GDM1 (cell line): ENCODE measurements at places on chromosomes 2 and 18.

GRCh38 chr18:64180617-64181016 lies 31.7 kb upstream of the LINC00305 start:
- no peak for DNase-seq

DNA sequence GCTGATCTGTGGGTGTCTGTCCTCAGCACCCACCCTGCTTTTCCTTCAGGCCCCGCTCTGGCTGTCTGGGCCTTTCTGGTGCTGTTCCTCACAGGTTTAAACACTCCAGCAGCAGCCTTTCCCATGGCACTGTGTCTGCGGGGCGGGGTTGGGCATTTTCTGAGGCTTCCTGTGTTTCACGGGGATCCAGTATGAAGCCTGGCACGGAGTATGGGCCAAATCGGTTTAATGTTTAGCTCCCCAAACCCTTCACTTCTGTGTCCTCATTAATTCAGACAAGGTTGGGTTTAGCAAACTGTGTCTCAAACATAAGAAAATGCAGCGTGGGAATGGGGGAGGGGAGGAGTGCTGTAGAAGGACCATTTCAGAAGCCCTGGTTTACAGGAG lies 44.9 kb downstream of the HPCAL1 start:
- no peak for DNase-seq

DNA sequence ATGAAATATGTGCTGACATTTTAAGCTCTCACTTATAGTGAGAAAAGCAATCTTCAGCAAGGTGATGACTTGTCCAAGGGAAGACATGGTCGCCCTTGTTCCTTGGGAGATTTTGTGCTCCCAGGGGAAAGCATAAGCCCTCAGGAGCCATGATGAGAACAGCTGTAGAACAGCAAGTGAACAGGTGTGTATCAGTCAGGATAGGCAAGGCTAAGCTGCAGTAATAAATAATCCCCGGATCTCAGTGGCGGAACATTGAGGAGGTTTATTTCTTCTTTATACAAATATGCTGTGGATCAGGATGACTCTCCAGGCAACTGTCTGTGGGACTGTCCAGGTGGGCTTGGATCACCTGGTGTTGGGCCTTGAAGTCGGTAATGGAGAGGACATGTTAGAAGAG lies 103.1 kb downstream of the MSH2 start:
- no peak for DNase-seq

DNA sequence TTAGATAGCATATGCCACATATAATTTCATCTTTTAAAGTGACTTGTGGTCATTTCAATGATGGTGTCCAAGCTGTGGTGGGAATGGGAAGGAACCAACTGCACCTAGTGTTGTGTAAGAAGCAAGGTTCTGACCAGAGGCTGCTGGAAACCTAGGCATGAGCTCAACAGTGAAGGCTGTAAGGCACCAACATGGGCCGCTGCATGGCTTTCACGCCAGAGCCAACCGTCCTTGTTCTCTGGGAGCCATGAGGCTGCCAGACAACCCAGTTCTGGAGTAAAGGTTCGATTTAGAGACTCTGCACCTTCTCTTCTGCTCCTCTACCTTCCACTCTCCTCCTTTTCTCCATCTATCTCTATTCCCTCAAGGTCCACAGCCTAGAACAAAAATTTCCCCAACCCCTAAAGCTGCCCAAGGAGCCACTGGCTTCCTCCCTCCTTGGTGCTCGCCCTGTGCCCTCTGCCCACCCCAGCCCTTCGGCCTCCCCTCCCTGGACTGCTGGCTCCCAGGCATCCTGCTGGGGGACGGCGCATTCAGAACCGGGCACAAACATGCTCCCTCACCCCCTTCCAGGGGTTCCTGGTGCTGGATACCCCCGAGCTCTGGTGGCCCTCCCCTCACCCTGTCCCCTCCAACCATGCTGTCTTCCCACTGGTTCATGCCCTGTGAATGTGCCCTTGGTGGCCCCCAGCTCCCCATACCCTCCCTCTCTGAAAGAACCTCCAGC lies 305.1 kb downstream of the CELF4 start:
- no peak for DNase-seq

DNA sequence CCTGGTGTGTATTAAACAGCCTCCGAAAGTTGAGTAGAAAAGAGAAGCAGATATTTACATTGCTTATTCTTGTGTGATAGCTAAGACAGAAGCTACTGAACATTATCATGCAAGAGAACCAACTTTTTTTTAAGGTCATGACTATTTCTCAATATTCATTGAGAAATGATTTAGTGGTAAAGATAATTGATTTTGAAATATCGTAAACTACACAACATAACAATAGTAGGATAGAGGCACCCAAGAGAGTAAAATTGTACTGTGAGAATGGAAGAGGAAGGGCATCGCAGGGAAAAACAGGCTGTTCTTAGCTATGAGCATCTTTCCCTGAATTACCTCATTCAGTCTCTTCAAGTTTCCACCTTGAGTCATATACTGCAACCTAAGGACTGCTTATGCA lies 25.2 kb downstream of the HRH4 start:
- no peak for DNase-seq

DNA sequence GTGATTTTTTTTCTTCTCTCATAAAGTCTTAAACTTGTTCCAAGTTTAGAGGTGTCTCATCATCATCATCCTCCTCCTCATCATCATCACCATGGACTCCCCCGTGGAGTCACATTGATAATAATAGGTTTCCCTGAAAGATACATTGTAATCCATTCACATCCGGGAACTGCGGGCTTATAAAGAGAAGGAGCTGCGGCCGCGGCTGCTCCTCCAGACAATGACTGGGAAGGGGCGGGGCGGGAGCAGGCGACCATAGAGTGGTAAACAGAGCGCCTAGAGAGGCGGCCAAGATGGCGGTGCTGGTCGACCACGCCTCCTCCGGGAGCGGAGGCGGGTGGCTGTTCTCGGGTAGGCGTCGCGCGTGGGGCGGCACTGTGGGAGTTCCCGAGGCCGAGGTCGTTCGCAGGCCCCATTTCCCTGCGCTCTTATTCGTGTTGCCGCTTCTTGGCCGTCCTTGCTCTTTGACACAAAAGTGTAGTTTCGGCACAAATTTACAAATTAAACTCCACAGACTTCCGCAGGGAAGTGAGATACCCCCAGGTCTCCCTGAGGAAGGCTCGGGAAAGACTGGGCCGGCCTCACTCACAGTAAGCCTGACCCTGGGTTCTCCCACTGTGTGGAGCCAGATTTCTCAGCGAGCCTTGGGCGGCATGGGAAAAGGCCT lies 1.8 kb upstream of the TCF4 start:
- no peak for DNase-seq

GRCh38 chr2:201883606-201884369 lies 77.5 kb downstream of the CDK15 start:
- no peak for DNase-seq

DNA sequence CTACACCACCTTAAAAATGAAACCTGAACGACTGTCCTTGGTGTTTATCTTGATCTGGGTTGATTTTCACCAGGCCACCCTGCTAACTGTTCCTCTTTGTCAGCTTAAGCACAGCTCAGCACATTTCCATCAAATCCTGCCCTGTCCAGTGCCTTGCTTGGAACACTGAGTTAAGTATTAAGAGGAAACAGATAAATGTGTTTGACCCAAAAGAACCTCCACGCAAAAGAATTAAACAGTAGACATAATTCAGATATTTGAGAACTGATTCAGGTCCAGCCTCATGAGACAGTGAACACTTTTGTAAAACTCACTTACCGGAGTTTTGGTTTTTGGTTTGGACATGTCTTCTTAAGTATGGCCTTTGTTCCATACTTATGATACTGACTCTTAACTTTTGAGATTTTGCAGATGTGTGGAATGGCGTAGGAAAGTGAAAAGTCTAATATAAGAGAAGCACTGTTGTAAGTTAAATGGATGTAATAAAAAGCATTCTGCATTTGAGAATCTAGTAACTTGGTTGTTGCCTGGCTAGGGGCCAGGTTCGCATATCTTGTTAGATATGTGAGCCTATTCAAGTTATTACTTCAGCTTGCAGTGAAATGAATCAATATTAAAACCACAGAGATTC lies 88.9 kb upstream of the SERPINE2 start:
- DNase-seq = no peak

DNA sequence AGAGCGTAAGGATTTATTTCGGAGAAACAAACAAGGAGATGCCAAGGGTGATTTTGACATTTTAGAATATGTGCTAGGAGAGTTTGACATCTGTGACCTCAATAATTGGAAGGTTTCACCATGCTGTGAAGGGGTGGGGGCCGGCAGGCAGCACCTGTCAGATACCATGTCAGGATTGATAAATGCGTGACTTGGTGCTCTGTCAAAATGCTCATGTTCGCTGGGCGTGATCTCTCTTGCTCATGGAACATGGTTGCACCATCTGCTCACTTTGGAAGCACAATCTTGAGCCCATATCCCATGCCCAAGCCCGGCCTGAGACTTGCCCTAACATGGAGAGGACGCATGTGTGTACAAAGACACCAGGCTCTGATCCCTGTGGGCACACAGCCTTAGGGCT lies 347.6 kb downstream of the RNF144A start:
- DNase-seq = no peak

- no peak for DNase-seq
Observed at GRCh38 chr2:152410165-152410597, 75.2 kb downstream of the FMNL2 start.

DNA sequence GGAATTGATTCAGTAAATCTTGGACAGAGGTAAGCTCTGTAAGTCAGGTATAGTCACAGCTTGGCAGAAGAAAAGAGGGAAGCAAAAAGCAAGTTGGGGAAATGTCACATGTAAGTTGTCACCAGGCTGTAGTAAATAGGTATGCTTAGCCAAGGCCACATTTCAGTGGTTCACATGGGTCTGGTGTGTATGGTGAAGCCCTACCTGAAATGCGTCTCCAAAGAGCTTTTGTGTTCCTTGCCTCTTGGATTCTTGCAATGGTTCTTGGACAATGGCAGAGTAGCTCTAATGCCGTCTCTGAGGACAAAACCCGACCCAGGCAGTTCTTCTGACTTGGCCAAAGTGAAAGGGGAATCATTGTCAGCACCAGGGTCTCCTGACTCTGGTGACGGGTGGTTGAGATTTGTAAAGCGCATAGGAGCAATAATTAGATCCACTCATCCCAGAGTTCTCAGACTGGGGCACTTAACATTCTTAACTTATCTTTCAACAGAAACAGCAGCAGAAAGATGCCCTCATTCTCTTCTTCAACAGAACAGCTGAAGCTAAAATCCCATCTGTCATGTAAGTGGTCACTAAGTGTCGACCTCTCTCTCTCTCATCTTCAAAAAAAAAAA lies 34.4 kb upstream of the RPL37A start:
- DNase-seq = no peak

GRCh38 chr2:212832211-212833195 lies 293.9 kb upstream of the ERBB4 start:
- DNase-seq = no peak
